Stimulated activated CD4-positive, alpha-beta T cell treated with anti-CD3 and anti-CD28 coated beads, Interleukin-2, amount 100 ng/mL, for 4 hours (primary cell): ENCODE measurements at places on chromosomes 6 and 20.

GRCh38 chr6:110337486-110337885 lies 20.7 kb downstream of the METTL24 start:
- DNase-seq, result no peak

DNA sequence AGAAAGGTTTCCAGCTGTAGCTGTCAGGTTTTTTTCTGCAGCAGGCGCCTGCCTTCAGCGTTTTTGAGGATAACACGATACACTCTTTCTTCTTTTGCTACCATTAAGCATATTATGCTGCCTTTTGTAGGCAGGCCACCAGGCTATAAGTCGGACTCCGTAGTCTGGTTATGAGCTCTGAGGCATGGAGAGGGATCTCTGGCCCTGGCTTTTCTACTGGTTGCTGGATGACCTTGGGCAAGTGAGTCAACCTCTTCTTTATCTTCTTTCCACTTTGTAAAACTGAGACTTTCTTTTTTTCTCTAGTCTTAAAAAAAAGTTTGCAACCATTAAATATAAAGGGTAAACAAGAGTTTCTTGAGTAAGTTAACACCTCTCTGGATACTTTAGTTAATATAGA lies 120.2 kb downstream of the BCKDHB start:
- no peak for DNase-seq

- no peak for DNase-seq
These were observed 12.2 kb downstream of the HNF4A start for GRCh38 chr20:44367746-44368145.

- DNase-seq, result no peak
These were observed 10.3 kb downstream of the EEF1A2 start for GRCh38 chr20:63488315-63489251.

DNA sequence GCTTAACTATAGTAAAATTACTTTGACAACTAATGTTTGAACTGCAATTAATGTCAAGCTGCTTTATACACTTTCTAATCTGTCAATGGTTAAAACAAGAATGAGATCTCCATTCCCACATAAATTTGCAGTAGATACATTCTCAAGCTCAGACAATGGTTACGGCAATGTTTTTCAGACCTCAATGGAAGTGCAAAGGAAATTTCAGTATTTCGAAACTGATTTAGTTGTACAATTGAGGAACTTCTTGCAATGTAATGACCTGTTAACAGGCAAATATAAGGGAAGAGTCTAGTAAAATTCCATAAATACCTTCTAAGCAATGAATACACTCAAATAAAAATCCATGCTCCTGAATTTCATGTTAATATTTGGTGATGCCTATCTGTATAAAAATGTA lies 94.7 kb downstream of the ADTRP start:
- DNase-seq, result no peak

DNA sequence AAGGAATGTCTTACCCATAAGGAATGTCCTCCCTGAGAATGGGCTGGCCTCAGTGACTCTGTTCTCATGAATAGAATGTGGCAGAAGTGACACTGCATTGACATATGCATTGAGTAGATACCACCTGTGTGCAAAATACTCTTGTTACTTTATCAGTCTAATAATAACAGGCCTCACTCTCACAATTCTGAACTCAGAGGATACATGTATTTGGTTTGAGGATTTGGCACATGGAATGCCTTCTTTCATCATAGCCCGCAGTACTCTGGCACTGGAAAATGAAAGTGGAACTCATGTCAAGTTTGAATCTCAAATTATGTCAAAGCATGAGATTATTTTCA lies 52.9 kb upstream of the PLCB4 start:
- no peak for DNase-seq

DNA sequence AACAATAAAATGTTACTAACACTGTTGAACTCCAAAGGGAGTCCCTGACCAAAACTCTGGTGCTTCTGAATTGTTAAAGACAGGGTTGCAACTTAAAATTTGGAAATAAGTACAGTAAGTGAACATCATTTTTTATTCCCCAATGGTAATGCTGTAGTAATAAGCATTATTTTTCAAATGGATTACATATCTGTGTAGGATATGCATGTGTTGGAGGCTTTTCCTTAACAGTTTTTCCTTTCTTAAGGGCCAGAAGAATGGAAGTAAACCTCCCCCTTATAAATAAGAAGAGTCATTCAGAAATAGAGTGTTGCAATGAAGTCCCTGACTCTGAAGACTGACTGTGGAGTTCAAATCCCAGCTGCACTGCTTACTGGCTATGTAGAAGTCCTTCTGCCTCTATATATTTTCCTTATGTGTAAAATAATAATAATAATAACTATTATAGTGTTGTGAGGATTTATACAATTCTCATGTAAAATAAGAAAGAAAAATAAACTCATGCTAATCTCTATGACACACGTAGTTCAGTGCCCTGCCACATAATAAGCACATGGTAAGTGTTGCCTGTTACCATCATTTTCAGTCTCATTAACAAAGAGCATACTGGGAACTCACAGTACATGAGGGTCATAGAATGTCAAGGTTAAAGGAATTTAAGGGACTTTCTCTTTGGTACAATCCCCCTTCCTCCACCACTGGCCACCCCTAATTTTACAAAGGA lies 129.8 kb upstream of the SMLR1 start:
- no peak for DNase-seq

DNA sequence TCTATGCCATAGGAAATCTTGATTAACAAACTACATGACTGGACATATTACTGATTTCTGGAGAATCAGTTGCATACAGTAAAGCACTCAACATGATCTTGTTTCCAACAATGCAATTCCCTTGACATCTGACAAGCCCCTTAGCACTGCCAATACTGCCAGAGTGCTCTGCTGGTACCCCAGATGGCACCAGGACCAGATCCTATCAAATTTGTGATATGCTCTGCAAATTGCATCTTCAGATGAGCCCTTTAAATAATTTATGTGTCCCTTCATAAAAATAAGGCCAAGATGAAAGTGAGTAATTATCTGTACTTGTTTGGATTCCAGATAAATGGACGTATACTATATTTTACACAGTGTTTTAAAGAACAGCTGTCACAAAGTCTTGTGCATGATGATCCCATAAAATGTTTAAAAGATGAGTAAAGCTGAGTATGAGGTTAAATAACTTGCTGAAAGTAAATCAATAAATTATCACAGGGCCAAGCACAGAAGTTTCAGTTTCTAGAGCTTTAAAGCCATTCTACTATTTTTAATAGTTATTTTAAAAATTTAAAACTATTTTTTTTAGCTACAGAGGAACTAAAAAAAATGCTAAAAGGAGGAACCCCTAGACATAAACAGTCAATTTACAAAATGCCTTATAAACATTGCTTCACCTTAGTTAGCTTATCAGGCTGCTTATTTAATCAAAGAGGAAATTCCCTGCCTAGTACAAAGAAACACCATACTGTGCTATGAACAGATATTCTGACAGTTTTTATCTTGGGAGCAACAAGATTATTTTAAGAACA lies 42.1 kb downstream of the NUDT3 start:
- DNase-seq, result no peak

DNA sequence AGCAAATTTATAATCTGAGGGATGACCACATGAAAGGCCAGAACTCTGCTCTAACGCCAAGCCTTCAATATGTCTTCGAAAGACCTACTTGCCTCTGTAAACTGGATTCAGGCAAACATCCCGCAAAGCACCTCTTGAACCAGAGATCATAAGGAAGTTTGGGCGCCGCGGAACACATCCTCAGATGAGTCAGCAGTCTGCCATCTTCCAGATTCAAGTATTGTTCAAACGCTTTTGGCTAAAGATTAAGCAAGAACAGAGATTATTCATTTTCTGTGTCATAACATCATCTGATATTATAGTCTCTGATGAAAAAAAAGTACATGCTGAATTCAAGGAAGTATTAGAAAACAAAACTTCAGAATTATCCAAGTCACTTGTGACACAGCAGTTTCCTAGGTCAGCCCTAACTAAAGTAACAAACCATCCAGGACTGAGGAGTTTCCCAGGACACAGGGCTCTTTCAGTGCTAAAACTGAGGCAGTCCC lies 20.8 kb downstream of the TBC1D7 start:
- no peak for DNase-seq

DNA sequence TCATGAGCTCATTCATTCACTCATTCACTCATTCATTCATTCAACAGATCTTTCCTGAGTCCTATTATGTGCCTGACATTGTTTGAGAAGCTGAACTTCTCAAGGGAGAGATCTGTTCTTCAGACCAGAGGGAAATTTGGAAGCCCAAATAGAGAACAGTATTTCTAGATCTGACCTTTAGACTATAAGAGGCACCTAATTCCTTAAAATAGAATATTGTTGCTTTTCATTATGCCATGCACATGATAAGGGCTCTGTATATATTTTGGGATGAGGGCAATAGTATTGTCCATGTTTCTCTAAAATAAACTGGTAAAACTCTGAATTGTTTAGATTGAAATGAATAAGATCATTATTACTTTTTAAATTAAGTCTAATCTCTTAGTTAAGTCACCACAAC lies 18.6 kb upstream of the DSP start:
- DNase-seq, result no peak

- no peak for DNase-seq
These were observed 73.0 kb downstream of the SERAC1 start for GRCh38 chr6:158095031-158095430.

- no peak for DNase-seq
These were observed 1.5 kb downstream of the REPS1 start for GRCh38 chr6:138986578-138986977.

- no peak for DNase-seq
These were observed 13.0 kb upstream of the MUC22 start for GRCh38 chr6:30997301-30997700.

GRCh38 chr20:36275011-36275410 lies 31.1 kb upstream of the DLGAP4 start:
- DNase-seq, result no peak

GRCh38 chr6:158124288-158124687 lies 43.8 kb downstream of the SERAC1 start:
- no peak for DNase-seq

- DNase-seq, result no peak
These were observed 8.6 kb upstream of the TRIB3 start for GRCh38 chr20:371755-372542.

- DNase-seq, result no peak
These were observed 12.0 kb downstream of the STMN3 start for GRCh38 chr20:63641146-63641791.
